Renal cortical epithelial cell (primary cell): ENCODE measurements at places on chromosomes 6 and 20.

GRCh38 chr6:169965657-169966311 is 214.4 kb downstream of the ERMARD start:
- no peak for DNase-seq

DNA sequence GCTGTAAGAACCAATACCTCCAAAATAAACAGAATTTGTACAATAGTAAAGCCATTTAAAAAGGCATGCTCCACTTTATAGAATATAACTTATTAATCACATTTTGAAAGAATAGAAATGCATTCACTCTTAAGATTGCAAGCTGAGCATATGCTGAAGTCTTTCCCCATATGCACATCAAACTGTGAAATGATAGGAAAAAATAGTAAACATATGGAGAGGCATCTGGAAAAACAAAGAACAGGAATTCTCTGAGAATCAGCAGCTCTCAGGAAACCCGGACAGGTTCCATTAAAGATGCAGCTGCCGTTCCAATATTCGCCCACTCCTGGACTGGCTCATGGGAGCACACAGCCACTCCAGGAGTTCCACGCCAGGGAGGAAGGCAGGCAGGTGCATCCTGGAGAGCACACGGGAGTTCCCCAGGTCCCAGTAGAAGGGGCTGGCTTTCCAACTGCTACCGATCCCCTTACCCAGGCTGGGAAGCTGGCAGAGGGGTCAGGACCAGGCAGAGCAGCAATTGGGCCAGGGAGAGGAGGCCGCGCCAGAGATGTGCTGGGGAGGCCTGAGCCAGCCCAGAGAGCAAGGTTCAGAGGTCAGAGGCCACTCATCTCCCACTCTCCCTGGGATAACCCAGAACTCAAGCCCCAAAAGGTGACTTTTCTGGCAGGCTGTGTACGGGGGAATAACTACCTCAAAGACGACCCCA is 111.1 kb downstream of the DLL1 start:
- no peak for DNase-seq

DNA sequence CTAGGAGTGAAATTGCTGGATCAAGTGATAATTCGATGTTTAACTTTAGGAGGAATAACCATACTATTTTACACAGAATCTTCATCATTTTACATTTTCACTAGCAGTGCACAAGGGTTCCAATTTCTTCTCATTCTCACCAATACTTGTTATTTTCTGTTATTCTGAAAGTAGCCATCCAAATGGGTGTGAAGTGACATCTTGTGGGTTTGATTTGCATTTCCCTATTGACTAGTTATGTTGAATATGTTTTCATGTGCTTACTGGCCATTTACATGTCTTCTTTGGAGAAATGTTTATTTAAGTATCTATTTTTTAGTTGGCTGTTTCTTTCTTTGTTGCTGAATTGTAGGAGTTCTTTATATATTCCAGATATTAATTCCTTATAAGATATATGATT is 164.3 kb downstream of the CD109 start:
- DNase-seq: no peak

- no peak for DNase-seq
Observed at GRCh38 chr6:122719176-122719575, 60.3 kb upstream of the FABP7 start.

DNA sequence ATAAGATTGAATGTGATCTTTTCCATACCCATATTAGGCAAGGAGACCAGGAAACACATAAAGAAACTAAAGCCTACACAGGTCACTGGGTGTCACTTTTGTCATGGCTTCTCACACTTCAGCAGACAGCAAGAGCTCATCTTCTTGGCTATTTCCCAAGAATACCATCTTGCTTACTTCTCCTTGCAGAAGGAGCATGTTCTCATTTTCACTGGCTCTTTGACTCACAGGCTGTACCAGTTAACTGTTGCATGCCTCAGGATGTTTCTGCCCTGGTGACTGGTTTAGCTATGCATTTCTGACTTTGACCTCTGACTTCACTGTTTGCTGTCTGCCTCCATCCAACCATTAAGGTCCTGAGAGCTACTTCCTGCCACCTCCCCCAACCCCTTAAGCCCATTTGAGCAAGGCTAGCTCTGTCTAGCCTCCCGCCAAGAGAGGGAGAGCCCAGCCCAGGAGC is 40.3 kb upstream of the OGFRL1 start:
- DNase-seq: peak; percentile 98

DNA sequence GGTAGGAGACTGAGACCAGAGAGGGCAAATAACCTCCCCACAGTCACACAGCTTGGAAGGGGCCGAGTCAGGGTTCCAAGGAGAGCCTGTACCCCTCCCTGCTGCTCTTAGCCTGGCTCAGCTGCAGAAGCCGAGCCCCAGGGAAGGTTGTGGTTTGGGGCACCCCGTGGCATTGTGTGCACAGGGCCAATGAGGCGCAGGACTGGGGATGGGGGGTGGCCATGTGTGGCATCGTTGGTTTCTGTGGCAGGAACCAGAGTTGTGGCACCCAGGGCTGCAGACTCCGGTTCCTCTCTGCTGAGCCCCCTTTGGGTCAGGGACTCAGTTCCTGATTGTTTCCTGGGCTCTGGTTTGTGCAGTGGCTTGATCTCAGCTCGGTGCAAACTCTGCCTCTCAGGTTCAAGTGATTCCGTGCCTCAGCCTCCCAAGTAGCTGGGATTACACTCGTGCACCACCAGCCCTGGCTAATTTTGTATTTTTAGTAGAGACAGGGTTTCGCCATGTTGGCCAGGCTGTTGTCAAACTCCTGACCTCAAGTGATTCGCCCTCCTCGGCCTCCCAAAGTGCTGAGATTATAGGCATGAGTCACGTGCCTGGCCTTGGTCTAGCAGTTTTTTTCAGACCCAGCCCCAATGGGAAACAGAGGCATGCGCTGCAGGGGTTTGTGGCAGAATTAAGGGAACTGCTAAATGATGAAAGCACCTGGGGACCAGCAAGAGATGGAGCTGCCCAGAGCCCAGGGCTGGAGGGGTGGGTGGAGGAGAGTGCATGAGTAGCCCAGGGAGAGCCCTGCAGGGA is 221.0 kb upstream of the SULF2 start:
- peak; percentile 50 for DNase-seq

DNA sequence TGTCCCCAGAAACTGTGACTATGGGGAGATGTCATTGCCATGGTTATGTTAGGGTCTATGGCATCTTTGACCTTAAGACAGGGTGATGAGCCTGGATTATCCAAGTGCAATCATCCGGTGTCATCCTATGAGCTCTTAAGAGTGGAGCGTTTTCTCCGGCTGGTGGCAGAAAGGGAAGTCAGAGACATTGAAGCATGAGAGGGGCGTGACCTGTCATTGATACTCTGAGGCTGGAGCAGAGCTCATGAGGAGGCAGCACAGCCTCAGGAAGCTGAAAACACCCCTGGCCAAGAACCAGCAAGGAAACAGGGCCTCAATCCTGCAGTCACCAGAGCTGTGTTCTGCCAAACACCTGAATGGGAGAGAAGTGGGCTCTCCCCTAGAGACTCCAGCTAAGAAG is 59.6 kb downstream of the ANKRD60 start:
- DNase-seq: no peak

GRCh38 chr6:159217595-159218275 is 48.5 kb downstream of the FNDC1 start:
- DNase-seq: peak; percentile 17

DNA sequence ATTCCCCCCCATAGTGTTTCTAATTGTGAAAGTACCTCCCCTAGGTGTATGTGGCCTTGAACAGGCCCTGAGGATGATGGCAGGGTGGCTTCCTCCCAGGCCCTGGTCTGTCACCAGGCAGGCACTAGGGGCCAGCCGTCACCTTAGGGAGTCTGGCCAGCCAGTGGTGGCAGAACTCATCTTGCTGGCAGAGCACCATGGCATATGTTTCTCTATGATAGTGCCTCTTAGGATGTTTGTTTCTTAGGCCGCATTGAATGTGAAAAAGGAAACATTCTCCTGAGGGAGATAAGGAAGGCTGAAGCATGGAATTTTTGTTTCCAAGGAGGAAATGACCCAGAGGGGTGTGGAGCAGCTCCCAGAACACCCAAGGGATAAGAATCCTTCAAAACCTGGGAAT is 45.2 kb upstream of the KLHL31 start:
- no peak for DNase-seq

DNA sequence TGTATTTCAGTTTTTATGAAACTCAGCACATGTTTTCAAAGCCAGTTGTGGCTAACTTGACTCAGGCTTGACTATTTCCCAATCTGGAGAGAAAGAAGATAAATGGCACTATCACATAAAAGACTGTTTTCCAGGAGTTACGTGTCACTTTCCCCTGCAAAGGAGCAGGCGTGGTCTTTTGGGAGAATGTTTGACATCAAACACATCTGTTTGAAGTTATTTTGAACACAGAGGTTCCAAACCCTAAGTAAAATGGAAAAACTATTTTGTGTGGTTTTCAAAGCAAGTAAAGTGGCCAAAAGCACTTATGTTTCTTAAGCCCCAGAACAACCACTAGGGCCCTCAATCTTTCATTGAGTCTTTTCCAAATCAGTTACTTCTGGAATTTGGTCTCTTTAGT is 89.7 kb downstream of the FOXF2 start:
- peak; percentile 53 for DNase-seq

DNA sequence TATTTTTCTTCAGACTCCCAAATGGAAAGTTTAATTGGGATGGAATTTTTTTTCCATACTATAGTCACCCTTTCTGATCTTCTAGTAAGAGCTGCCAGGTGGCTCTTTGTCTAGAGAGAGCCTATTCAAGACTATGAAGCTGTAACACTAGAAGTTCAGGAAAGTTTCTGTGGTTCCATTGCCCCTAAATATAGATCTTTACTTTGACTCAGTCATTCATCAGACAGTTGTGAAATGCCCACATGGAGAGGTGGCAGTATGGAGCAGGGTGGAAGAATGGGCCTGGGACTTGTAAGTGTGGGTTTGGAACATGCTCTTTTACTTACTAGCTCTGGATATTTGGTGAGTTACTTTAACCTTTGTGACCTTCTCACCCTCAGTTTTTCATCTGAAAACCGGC is 87.8 kb downstream of the CTNNBL1 start:
- peak; percentile 0 for DNase-seq

DNA sequence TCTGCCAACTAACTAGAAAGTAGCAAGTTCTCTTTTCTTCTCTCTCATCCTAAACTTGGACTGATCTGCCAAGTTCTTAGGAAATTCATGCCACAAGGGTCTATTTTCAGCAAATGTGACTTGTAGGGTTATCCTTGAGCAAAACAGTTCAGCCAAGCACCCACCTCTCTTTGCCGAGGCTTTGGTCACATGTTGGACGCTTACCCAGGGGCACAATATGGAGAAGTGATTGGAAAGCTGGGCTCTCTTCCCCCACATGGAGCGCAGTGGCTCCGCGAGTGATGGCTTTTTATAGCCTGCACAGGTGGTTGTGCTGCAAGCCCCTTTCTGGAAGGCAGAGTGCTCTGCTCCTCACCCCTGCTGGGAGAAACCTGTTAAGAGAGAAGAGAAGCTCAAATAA is 47.7 kb upstream of the FNDC1 start:
- no peak for DNase-seq

GRCh38 chr6:130752267-130752666 is 74.9 kb upstream of the SMLR1 start:
- no peak for DNase-seq
